ENCODE measurements at places on chromosomes 3 and 15. TPM values are rescaled to one million over a fixed set of nuclear protein-coding genes. Genes with fewer than 3 reads are reported as not detected.

PSTPIP1 gene
- 16.3 TPM for total RNA-seq

FEZF2 gene
- total RNA-seq = not detected

CCR9 gene
- 0.23 TPM for total RNA-seq

IGSF10 gene
- total RNA-seq = 13.6 TPM

HESX1 gene
- 0.52 TPM for total RNA-seq

CASR gene
- total RNA-seq = 54.0 TPM

MLH1 gene
- total RNA-seq = 30.0 TPM

SOX14 gene
- total RNA-seq = not detected

INSYN1 gene
- total RNA-seq = 13.8 TPM

GATM gene
- 136 TPM for total RNA-seq

CA12 gene
- total RNA-seq = 20.5 TPM

HGD gene
- total RNA-seq = 211 TPM

NEK11 gene
- total RNA-seq = 10.9 TPM

NEIL1 gene
- total RNA-seq = 67.7 TPM

CD96 gene
- total RNA-seq = 7.5 TPM

IQCB1 gene
- total RNA-seq = 15.9 TPM

Data from mucosa of gallbladder (tissue), 1 donor.